ENCODE measurements at places on chromosomes 13 and 19.

GRCh38 chr13:32882691-32883090 is 133.5 kb upstream of the KL start:
- no peak for DNase-seq

DNA sequence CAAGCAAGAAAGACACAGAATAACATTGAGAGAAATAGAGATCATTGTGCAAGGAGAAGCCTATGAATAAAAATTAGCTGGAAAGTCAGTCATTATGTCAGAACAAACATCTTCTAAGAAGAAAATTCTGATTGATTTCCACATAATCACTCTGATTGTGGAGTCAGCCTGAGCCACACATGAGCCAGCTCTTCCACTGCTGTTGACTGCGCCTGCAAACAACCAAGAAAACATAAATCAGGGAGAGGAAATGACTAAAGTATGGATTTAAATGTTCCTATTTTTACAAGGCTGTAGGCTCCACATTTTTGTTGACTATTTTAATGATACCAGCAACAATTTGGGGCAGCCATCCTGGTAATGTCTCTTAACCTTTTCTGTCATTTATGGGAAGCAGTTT is 962.3 kb downstream of the EFNB2 start:
- no peak for DNase-seq

DNA sequence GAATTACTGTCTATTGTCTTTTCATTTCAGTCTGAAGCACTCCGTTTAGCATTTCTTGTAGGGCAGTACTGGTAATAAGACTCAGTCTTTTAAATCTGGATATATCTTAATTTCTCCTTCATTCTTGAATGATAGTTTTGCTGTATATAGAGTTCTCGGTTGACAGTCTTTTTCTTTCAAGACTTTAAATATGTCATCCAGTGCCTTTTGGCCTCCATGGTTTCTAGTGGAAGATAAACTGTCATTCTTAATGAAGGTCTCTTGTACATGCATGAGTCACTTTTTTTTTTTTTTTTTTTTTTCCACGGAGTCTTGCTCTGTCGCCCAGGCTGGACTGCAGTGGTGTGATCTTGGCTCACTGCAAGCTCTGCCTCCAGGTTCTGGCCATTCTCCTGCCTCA is 27.2 kb upstream of the ZDHHC20 start:
- no peak for DNase-seq

DNA sequence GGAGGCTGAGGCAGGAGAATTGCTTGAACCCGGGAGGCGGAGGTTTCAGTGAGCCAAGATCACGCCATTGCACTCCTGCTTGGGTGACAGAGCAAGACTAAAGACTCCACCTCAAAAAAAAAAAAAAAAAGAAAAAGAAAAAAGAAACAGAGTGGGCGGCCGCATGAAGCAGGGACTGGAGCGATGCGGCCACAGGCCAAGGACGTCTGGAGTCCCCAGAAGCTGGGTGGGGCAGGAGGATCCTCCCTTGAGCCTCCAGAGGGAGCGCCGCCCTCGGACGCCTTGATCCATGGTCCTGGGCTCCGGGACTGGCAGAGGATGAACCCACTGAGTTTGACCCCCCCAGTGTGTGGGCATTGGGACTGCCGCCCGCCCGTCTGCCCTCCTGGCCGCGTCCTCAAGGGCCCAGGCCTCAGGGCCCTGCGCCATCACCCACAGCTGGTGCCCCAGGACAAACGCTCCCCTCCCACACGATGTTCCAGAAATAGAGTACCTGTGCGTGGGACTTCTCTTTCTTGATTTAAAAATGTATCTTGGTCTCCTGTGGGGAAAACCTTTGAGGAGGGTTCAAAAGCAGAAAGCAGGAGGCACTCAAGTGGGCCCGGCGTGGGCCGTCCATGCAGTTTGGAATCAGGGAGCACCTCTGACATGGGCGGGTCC is 15.5 kb downstream of the BTBD2 start:
- no peak for DNase-seq
